ENCODE measurements at places on chromosomes 1 and 21.

DNA sequence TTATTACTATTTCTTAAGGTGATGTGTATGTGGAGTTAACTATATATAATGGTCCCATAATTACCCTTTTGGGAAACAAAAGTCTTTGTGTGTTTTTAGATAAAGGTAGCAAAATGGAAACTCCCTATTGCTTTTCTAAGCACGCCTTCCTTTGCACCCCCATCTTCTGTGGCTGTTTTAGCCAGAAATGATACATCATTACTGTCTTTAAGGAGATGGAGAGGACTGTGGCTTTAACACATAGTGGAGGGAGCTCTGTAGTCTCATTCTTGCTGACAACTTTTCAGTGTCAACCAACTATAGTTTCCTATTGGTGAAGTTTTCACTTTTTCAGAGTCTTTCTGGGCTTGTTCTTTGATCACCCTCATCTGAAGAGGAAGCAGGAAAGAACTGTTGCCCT is 1.0 kb downstream of the APOBEC4 start:
- H3K4me1 ChIP-seq: peaks cover 41% of the 10 kb centered on the region
- no peak for DNase-seq
- H3K36me3 ChIP-seq: no peaks in the 10 kb centered on the region
- H3K4me3 ChIP-seq: no peak overlapping the region
- H3K27ac ChIP-seq: no peak overlapping the region

- H3K36me3 ChIP-seq: no peaks in the 10 kb centered on the region
- no peak overlapping the region for H3K27ac ChIP-seq
- DNase-seq: no peak
- H3K27me3 ChIP-seq: no peaks in the 10 kb centered on the region
- no peak overlapping the region for H3K4me3 ChIP-seq
Measured at GRCh38 chr1:67194209-67194863, 28.1 kb downstream of the IL23R start.

GRCh38 chr1:22761821-22762220 is 51.2 kb downstream of the EPHB2 start:
- no peak for DNase-seq
- no peaks in the 10 kb centered on the region for H3K4me1 ChIP-seq
- no peak overlapping the region for H3K27ac ChIP-seq
- no peaks in the 10 kb centered on the region for H3K36me3 ChIP-seq
- H3K27me3 ChIP-seq: no peaks in the 10 kb centered on the region

DNA sequence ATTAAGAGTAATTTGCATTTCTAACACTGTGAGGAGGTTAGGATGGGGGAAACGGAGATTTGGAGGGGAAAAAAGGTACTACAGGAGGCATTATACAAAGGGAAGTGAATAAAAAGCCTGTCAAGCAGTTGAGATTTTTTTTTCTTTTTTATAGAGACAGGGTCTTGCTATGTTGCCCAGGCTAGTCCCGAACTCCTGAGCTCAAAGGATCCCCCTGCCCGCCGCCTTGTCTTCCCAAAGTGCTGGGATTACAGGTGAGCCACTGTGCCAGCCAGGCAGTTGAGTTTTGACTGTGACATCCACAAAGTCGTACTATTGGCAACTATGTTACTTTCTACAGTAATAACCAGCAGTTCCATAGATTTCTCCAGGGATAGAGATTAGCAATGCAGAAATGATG is 2.6 kb downstream of the CLCC1 start:
- H3K36me3 ChIP-seq: no peaks in the 10 kb centered on the region
- no peak overlapping the region for H3K27ac ChIP-seq
- peaks cover 13% of the 10 kb centered on the region for H3K4me1 ChIP-seq
- no peak overlapping the region for H3K4me3 ChIP-seq

GRCh38 chr1:188218289-188218688 is 1389.5 kb downstream of the PLA2G4A start:
- H3K4me3 ChIP-seq: no peak overlapping the region
- H3K27me3 ChIP-seq: no peaks in the 10 kb centered on the region
- H3K36me3 ChIP-seq: no peaks in the 10 kb centered on the region
- H3K27ac ChIP-seq: no peak overlapping the region
- DNase-seq: no peak

DNA sequence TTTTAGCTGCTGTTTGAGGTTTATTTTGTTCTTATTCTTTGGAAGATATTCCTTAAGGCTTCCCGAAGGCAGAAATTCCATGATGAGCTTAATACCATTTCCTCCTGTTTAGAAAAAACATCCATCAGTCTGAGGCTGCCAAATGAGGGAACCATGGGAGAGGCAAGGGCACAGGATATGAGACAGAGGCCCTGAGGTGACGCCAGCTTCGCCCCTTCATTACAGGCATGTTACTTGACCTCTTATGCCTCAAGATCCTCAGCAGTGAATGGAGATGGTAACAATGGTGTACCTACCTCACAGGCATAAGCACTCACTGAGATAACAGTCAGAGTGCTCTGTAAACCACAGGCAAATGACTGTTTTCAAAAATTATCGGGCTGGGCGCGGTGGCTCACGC is 93.6 kb downstream of the RAVER2 start:
- H3K27me3 ChIP-seq: no peaks in the 10 kb centered on the region
- no peak overlapping the region for H3K27ac ChIP-seq
- H3K4me1 ChIP-seq: peaks cover 18% of the 10 kb centered on the region

- H3K4me1 ChIP-seq: no peaks in the 10 kb centered on the region
- H3K36me3 ChIP-seq: no peaks in the 10 kb centered on the region
- no peak for DNase-seq
Measured at GRCh38 chr1:10676963-10677362, 119.5 kb downstream of the CASZ1 start.

GRCh38 chr1:161037661-161038522 is 872 bp downstream of the TSTD1 start:
- peak overlapping the region; percentile 66 for H3K4me3 ChIP-seq
- H3K27ac ChIP-seq: no peak overlapping the region
- H3K36me3 ChIP-seq: peaks cover 24% of the 10 kb centered on the region
- H3K4me1 ChIP-seq: no peaks in the 10 kb centered on the region
- H3K27me3 ChIP-seq: no peaks in the 10 kb centered on the region
- DNase-seq: no peak

Measured in tibial nerve (tissue), 4 donors.